Fibroblast of lung (primary cell): ENCODE measurements at places on chromosomes 1 and 21. TPM values are rescaled to one million over a fixed set of nuclear protein-coding genes. Genes with fewer than 3 reads are reported as not detected.

Gene BOLA1
- total RNA-seq = 10.0 and 12.4 TPM in 2 replicates

Gene CASQ2
- total RNA-seq = not detected in 2 replicates

- no peak overlapping the region for H3K27ac ChIP-seq
- no peaks in the 10 kb centered on the region for H3K4me1 ChIP-seq
- no peaks in the 10 kb centered on the region for H3K27me3 ChIP-seq
- no peak for DNase-seq
- H3K36me3 ChIP-seq = no peaks in the 10 kb centered on the region
These were observed 18.5 kb downstream of the CHIT1 start for GRCh38 chr1:203210988-203211387.

Gene IFNAR1
- 17.5 and 19.5 TPM in 2 replicates for total RNA-seq

DNA sequence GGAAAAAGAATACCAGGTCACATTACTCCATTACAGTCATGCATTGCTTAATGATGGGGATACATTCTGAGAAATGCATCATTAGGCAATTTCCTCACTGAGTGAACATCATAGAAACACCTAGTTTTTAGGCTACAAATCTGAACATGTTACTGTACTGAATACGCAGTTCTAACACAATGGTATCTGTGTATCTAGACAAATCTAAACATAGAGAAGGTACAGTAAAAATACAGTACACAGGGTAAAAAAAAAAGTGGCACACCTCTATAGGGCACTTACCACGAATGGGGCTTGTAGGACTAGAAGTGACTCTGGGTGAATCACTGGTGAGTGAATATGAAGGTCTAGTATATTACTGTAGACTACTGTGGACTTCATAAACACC is 115.7 kb downstream of the AKT3 start:
- H3K4me3 ChIP-seq = no peak overlapping the region
- peaks cover 3% of the 10 kb centered on the region for H3K36me3 ChIP-seq

DNA sequence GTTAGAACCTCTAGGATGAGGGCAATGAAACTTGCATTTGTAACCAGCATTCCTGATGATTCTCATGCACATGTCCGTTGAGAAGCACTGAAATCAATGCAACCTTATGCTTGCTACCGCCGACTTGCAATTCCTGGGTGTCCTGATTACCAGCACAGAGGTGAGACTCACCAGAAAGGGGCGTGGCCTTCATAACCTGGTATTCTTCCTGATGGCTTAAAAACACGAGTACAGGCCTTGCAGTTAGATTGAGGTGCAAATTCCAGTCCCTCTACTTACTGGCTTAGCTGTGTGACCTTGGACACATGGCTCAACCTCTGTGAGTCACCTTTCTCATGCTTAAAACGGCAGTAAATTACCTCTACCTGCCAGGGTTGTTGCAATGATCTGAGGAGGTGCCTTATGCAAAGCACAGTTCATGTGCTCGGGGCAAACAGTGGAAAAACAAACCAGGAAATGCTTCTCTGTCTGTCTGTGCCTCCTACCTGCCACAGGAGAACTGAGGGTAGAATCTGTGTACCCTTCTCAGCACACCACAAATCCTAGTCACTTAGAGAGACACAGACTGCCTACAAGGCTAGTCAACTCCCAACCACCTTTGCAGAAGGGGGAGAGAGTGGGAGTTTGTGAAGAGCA is 39.1 kb upstream of the ECE1 start:
- H3K27ac ChIP-seq = no peak overlapping the region
- H3K27me3 ChIP-seq = no peaks in the 10 kb centered on the region
- peaks cover 4% of the 10 kb centered on the region for H3K36me3 ChIP-seq
- peaks cover 44% of the 10 kb centered on the region for H3K4me1 ChIP-seq
- no peak for DNase-seq

GRCh38 chr1:50126927-50127715 is 18.4 kb downstream of the ELAVL4 start:
- H3K27me3 ChIP-seq = no peaks in the 10 kb centered on the region
- H3K27ac ChIP-seq = no peak overlapping the region
- H3K36me3 ChIP-seq = no peaks in the 10 kb centered on the region
- no peaks in the 10 kb centered on the region for H3K4me1 ChIP-seq

DNA sequence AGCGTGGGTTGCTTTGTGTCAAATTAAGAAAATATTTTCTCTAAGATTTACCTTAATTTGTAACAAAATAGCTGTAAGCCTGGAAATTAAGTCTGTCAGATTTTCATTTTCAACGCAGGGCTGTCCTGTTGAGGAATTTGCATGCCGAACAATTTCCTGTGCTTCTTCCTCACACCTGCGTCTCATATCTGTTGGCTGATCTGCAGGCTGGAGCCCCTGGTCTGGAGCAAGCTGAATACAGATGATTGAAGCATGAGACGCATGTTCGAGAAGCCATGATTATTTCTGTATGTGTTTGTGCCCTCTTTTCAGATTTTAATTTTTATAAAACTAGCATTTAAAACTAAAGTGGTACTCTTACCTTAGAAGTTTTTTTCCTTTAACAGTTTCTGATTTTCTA is 9.8 kb downstream of the MIXL1 start:
- H3K4me3 ChIP-seq = no peak overlapping the region
- no peak for DNase-seq
- no peak overlapping the region for H3K27ac ChIP-seq

GRCh38 chr1:158646465-158646864 is 40.0 kb downstream of the SPTA1 start:
- H3K27me3 ChIP-seq = no peaks in the 10 kb centered on the region
- H3K4me1 ChIP-seq = no peaks in the 10 kb centered on the region
- H3K4me3 ChIP-seq = no peak overlapping the region
- no peaks in the 10 kb centered on the region for H3K36me3 ChIP-seq

DNA sequence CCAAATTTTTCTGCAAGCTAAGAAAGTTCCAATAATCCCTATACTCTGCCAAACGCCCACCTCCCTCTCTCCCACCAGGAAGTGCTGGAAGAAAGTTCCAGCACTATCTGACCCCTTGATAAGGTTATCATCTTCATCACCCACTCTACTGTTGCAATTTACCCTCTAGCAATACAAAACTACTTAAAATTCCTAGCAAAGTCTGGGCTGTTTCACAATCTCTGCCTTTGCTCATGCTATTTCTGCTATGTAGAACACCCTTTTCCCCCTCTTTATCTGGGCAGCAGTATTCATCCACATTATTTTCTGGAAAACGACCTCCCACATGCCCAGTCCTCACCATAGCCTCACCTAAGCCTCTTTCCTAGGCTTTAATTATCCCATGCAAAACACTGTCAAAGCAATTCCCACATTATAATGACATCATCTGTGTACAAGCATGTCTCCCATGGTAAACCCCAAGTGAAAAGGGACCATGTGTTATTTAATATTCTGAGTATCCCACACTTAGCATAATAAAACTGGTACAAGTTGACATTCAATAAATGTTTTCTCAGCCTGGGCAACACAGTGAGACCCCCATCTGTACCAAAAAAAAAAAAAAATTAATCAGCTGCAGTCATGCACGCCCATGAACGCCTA is 12.0 kb downstream of the F11R start:
- DNase-seq = no peak
- no peaks in the 10 kb centered on the region for H3K27me3 ChIP-seq
- H3K27ac ChIP-seq = no peak overlapping the region
- no peak overlapping the region for H3K4me3 ChIP-seq
- no peaks in the 10 kb centered on the region for H3K36me3 ChIP-seq

DNA sequence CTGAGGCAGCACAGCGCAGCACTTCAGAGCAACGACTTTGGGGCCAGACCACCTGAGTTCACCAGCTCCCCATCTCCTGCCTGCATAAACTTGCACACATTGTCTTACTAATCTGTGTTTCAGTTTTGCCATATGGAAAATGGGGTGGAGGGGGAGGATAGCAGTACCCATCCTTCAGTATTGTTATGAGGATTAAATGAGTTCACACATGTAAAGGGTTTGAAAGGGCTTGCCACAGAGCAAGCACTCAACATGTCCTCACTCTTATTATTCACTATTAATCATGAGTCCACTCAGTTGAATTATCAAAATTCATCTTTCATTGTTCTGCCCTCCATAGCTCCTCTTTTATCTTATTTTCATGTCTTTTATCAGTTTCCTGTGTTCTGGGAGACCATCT is 40.1 kb upstream of the BMP8B start:
- H3K27me3 ChIP-seq = peaks cover 8% of the 10 kb centered on the region
- no peaks in the 10 kb centered on the region for H3K36me3 ChIP-seq
- no peak overlapping the region for H3K27ac ChIP-seq
- no peak overlapping the region for H3K4me3 ChIP-seq
- DNase-seq = no peak

DNA sequence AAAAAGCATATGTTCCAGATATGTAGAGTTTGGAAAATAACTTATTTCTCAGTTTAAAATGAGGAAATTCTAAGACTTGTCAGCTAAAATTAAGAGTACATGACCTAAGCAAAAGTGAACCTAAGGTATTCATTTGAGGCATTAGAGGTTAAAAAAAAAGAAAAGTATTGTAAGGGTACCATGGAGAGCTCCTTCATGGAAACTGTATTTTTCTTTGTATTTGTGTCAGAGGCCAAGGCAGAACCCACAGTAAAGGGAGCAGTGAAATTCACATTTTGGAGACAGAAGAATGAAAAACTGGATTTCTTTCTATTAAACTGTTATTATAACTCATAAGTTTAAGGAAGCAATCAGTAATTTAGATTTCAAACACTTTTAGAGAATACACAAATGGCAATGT is 1494.8 kb downstream of the KCNT2 start:
- DNase-seq = peak; percentile 23
- H3K36me3 ChIP-seq = no peaks in the 10 kb centered on the region
- H3K4me3 ChIP-seq = no peak overlapping the region
- H3K27ac ChIP-seq = no peak overlapping the region
- no peaks in the 10 kb centered on the region for H3K27me3 ChIP-seq

DNA sequence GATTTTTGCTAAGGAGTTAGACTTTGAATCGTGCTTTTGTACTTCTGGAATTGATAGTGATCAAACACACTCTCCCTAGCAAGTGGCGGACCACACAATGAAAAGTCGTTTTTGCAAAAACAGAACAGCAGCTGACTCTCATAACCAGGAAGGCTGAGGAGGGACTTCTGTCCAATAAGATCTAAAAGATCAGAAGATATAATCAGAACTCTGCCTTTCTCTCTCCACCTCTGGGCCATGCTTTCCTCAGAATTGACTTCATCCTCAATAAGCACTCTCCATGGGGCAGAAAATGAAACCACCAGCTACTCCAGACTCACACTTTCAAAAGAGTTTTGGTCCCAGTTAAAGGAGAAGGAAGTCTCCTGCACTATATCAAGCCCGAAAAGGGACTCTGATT is 55.3 kb upstream of the SAMD13 start:
- DNase-seq = no peak
- no peak overlapping the region for H3K27ac ChIP-seq
- no peak overlapping the region for H3K4me3 ChIP-seq

Gene ZMYND12
- total RNA-seq = 1.3 and 3.5 TPM in 2 replicates

Gene GJB4
- total RNA-seq = not detected in 2 replicates

DNA sequence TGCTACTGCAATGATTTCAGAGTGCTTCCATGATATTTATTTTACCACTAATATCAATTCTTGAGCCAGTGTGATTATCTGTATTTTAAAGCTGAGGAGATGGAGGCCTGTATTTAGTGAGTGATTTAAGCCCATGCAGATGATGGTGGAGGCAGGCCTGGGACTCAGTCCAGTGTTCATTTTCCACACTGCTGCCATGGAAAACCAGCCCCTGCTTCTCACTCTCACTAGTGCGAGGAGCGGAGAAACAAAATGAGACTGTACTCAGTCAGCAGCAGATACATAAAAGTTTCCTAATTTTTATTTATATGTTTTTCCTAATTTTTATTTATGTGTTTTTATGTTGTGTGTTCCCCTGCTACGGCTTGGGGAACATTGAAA is 32.8 kb downstream of the LRRC8B start:
- H3K36me3 ChIP-seq = no peaks in the 10 kb centered on the region
- H3K4me3 ChIP-seq = no peak overlapping the region
- no peak for DNase-seq

DNA sequence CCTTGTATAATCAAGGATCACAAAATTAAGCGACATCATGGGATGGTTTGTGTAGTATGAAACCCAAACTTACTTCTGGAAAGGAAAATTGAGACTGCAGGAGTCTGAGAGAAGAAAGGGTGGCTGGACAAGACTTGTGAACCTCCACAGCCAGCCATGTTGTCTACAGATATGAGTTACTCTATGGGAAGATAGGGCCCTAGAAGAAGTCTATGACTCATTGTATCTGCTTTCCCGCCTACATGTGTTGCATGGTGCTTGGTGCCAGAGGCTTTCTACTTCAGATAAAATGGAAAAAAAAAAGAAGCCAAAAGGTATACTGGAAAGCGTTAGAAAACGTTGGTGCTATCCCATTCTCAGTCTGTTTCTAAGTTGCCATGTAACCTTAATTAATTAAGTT is 18.7 kb upstream of the OR6N2 start:
- no peaks in the 10 kb centered on the region for H3K27me3 ChIP-seq
- H3K27ac ChIP-seq = no peak overlapping the region
- no peak overlapping the region for H3K4me3 ChIP-seq
- H3K36me3 ChIP-seq = no peaks in the 10 kb centered on the region

- H3K36me3 ChIP-seq = no peaks in the 10 kb centered on the region
- H3K27me3 ChIP-seq = no peaks in the 10 kb centered on the region
- H3K4me3 ChIP-seq = no peak overlapping the region
These were observed 15.0 kb downstream of the CRNN start for GRCh38 chr1:152398812-152399698.

DNA sequence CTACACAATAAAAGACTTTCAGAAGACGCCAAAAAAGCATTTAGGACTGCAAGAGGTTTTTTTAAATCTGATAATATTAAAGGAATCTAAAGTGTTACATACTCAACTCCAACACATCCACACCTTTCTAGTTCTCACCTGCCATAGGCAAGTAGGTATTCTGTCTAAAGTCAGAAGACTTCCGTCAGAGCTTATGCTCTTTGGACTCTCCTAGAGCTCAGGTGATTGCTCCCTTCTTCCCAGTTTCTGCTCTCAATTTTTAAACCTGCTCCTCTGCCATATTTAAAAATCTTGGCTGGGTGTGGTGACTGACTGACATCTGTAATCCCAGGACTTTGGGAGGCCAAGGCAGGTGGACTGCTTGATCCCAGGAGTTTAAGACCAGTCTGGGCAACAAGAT is 16.6 kb downstream of the EVI5 start:
- H3K27ac ChIP-seq = no peak overlapping the region
- DNase-seq = no peak
- no peaks in the 10 kb centered on the region for H3K4me1 ChIP-seq
- H3K27me3 ChIP-seq = no peaks in the 10 kb centered on the region
- H3K36me3 ChIP-seq = no peaks in the 10 kb centered on the region
- H3K4me3 ChIP-seq = no peak overlapping the region

Gene LAPTM5
- total RNA-seq = under 0.01 TPM in 2 replicates

Gene TNFAIP8L2
- not detected in 2 replicates for total RNA-seq

Gene OR10J1
- total RNA-seq = not detected in 2 replicates

GRCh38 chr1:192022827-192023226 is 135.4 kb upstream of the RGS18 start:
- H3K27ac ChIP-seq = no peak overlapping the region
- DNase-seq = no peak
- no peaks in the 10 kb centered on the region for H3K36me3 ChIP-seq
- H3K4me3 ChIP-seq = no peak overlapping the region

- no peaks in the 10 kb centered on the region for H3K27me3 ChIP-seq
- H3K36me3 ChIP-seq = no peaks in the 10 kb centered on the region
- H3K4me3 ChIP-seq = no peak overlapping the region
- H3K4me1 ChIP-seq = no peaks in the 10 kb centered on the region
- no peak overlapping the region for H3K27ac ChIP-seq
These were observed 639.7 kb upstream of the CXADR start for GRCh38 chr21:16873176-16873575.
